ENCODE measurements at places on chromosomes 5 and 9.

DNA sequence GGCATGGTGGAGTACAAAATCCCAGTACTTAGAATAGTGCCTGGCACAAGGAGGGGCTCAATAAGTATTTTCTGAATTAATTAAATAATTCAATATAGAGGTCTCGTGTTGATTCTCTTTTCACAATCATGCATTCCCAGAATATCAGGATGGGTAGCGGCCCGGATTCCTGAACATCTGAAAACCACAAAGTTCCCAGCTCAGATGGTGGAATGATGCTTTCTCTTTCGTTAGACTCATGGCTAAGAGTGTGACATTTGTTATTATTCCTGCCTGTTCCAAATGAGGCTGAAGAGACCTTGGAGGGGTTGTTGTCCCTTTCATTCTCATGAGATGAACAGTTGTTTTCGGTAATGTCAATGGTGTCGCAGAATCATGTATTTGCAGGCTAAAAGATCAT lies 95.4 kb upstream of the LIFR start:
- no peak for DNase-seq

GRCh38 chr5:149550594-149551226 lies 529 bp downstream of the CSNK1A1 start:
- peak; percentile 36 for DNase-seq

GRCh38 chr5:53962306-53962705 lies 348.1 kb downstream of the ARL15 start:
- no peak for DNase-seq

GRCh38 chr5:76305775-76306174 lies 97.3 kb upstream of the IQGAP2 start:
- DNase-seq, result no peak

GRCh38 chr5:141507387-141508091 lies 18.7 kb downstream of the PCDHGC5 start:
- no peak for DNase-seq

DNA sequence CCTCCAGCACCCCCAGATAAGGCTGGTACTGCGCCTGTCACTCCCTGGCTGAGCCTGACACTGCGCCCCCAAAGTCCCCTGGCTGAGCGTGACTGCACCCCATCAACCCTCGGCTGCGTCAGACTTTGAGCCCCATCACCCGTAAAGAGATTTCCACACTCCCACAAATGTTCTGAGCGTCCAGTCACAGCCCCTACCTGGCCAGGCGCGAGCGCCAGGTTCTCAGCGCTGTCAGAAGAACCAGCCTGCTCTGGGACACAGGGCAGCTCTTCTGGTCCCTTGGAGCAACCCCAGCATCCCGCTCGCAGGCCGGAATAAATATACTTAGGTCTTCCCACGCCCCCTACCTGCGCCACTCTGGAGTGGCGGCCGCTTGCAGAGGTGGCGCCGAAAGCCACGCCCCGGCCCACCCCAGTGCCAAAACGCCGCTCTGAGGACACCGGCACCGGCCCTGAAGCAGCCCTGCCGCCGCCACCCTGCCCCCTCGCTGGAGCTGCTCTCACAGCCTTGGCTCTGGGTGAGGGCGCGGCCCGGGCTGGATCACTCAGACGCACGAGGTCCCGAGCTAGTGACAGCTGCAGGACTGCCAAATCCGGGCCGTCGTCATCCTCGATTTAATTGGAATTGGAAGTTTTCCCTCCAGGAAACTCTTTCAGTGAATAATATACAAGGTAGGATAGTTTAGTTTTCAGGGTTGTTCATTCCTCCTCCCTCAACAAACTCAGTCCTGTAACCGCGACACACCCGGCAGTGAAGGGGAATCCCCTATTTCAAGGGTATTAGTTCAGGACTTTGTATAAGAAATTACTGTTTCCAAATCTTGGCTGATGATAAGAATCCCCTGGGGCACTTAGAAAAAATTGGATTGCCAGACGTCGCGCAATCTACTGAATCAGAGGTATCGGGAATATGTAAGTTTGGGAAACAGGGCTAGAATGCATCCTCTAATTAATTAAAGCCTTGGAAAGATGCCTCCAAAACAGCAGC lies 1.2 kb upstream of the CEMIP2 start:
- DNase-seq, result peak; percentile 74

DNA sequence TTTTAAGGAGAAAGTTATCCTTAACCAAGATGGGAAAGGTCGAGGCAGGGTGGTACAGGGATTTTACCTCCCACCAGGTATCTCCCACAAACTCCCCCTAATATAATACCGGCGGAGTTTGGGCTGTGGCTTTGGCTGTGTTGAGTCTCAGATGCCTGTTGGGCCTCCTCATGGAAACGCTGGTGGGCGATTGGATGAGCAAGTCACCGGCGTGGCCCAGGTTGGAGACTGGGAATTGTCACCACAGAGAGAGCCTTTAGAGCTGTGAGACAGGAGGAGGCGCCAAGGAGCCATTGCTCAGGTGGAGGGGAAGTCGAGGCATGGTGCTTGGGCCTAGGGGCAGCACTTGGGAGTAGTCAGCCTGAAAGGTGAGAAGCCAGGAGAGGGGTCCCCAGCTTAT lies 3.4 kb upstream of the CAMSAP1 start:
- no peak for DNase-seq

- DNase-seq, result no peak
Measured at GRCh38 chr5:139379626-139380449, 3.3 kb downstream of the SLC23A1 start.

- DNase-seq, result no peak
Measured at GRCh38 chr5:177310332-177310731, 1.4 kb downstream of the MXD3 start.

- DNase-seq, result no peak
Measured at GRCh38 chr9:138065287-138065686, 187.7 kb downstream of the CACNA1B start.

GRCh38 chr9:38417003-38417945 lies 7.0 kb downstream of the IGFBPL1 start:
- peak; percentile 77 for DNase-seq

GRCh38 chr9:127175764-127176163 lies 53.3 kb upstream of the ANGPTL2 start:
- DNase-seq, result no peak
